Caco-2 (cell line): ENCODE measurements at places on chromosomes 7 and 10. TPM values are rescaled to one million over a fixed set of nuclear protein-coding genes. Genes with fewer than 3 reads are reported as not detected.

Gene TMEM176B
- total RNA-seq, result 31.4 and 35.8 TPM in 2 replicates

Gene FAM25G
- not detected in 2 replicates for total RNA-seq

Gene RAPGEF5
- 16.9 and 20.7 TPM in 2 replicates for total RNA-seq

Gene HMX3
- total RNA-seq, result not detected in 2 replicates

DNA sequence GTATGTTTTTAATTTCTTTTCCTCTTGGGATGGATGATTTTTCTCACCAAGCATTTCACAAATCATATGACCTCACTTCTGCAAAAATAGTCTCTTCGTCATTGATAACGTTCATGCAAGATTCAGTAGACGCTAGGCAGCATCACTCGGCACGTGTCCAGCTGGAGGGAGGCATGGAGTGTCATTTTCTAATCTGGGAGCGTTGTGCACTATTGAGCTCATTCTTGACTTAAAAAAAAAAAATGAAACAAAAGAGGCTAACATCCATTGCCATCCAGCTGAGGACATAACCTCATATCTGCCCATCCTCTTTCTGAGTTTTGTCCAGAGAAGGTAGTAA, 56.2 kb downstream of the COL17A1 start:
- DNase-seq, result no peak

DNA sequence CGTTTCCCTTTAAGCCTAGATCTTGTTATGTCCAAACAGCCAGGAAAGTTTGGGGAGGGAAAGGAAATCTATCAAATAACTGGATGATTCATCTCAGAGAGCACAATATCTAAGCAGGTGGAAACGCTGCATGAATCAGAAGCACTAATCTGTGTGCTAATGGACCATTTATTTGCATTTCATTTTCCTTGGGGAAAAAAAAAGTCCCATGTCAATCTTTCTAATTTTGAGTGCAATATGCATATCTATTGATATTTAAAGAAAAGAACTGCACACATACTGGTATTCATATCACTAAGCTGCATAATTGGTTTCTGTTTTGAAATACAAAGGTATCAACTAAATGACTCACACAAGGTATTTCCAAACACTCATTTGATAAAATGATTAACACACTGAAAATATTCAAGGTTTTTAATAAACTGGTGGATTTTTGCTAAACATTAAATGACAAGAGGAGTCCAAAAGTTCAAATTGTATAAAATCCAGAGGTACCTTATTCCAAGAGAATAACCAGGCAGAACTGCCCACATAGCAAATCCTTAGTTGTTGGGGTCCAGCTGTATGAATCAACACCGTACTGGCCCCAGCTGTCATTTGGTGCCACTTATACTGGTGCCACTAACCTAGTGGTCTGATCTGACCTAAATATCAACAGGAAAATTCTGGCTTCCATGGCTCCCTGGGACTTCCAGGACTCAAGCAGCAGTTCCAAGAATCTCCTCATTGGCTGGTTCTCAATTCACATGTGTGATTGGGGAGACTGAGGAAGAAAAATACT, 122.2 kb upstream of the SP4 start:
- DNase-seq, result no peak

DNA sequence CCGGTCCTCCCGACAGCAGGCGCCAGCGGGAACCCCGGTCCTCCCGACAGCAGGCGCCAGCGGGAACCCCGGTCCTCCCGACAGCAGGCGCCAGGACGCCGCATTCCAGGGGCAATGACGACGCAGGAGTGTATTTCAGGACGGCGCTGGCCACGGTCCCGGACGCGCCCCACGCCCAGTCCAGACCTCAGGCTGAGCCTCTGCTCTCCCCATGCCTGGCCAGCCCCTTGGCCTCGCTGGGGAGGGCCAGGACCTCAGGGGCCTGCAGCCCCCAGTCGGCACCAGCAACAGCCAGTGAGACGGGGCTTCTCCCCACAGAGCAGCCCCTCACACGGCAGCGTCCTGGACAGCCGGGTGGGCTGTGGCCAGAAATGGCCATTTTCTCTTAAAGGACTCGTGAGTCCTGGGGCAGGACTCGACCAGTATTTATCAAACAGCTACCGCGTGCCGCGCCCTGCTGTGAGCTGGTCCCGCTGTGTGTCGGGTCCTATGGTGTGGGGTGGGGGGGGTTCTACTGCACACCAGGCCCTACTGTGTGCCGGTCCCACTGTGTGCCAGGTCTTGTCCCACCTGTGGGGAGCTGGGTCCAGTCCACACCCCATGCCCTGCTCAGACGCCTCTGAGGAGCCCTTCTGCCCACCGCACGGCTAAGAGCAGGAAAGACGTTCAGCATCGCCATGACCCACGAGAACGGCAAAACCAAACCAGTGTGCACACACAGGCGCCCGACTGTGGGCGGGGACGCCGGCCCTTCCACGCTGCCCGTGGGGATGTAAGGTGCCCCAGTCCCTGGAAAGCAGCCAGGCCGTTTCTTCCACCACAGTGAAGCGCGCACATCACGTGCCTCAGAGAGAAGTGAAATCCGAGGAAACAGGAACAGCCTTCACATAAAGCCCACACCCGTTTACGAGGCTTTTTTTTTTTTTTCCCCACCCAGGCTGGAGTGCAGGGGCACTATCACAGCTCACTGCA, 33.3 kb downstream of the GET4 start:
- DNase-seq, result no peak

GRCh38 chr10:14124941-14125340, 205.8 kb downstream of the FRMD4A start:
- no peak for DNase-seq

- DNase-seq, result no peak
These were observed 37.7 kb downstream of the WAC start for GRCh38 chr10:28570598-28570997.

GRCh38 chr7:46776790-46777189, 805.1 kb downstream of the TNS3 start:
- no peak for DNase-seq

GRCh38 chr10:118114992-118115391, 68.3 kb upstream of the RAB11FIP2 start:
- no peak for DNase-seq

- DNase-seq, result no peak
These were observed 530.6 kb upstream of the MGMT start for GRCh38 chr10:128936392-128936791.

GRCh38 chr10:43928425-43928968, 279.8 kb upstream of the ZNF32 start:
- no peak for DNase-seq

DNA sequence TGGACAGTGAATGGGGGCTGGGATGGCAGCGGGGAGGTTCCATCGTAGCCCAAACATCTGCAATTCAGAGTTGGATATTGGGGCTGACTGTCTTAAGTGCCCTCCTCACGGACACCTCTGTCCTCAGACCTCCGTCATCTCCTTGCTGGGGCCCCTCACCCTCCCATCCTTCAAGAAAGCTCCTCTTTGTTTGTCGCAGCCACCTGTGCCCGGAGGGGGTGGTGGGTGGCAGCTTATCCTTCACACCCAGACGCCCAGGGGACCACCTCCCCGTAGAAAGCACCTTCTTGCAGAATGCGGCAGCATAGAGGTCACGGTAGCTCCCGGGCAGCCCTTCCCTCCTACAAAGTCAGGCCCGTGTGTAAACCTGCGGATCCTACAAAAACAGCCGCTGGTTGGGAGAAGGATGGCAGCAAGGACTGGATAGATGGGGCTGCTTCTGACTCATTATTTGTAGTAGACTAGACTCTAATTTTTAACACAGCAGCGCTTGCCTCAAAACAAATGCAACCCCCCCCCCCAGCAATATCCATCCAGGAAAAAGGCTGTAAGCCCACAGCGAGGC, 1.3 kb upstream of the PTPRN2 start:
- DNase-seq, result no peak

DNA sequence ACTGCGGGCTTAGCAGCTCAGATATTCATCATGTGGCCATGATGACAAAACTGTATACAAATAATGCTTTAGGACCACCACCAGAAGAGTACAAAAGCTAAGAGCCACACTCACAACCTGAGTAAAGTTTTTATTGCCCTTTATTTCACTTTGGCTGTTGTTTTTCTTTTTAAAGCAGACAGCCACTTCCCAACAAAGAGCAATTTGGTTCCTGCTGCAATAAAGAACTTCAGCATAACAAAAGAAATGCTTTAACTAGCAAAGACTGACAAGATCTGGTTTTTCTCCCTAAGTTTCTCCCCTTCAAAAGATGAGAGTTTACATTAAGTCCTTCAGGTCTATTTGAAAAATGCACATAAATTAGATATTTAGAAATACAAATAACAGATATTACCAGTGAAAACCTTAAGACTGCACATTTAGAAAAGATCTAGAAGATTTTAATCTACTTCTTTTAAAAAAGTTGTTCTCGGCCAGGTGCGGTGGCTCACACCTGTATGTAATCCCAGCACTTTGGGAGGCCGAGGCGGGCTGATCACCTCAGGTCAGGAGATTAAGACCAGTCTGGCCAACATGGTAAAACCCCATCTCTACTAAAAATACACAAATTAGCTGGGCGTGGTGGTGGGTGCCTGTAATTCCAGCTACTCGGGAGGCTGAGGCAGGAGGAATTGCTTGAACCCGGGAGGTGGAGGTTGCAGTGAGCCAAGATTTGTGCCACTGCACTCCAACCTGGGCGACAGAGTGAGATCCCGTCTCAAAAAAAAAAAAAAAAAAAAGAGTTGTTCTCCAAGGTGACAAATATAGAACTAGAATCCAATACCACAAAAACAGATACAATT, 59.4 kb downstream of the WAPL start:
- DNase-seq, result no peak
